ENCODE measurements at places on chromosomes 6 and 20.

DNA sequence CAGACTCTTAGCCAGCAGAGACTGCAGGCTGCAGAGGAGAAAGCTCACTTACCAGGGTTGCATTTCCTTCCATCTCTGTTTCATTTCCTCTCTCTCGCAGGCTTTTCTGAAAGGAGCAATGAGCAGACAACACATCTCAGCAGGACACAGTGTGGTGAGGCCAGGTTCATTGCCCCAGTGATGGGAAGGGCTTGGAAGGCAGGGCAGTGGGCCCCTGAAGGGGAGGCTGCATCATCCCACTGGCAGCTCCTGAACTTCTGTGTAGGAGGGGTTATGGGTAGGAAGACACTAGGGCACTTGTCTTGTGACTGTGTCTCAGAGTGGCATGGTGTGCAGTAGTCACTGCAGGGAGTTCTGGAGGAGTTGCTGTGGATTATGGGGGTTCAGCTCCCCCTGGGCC is 246.8 kb downstream of the QKI start:
- no peak for DNase-seq

GRCh38 chr20:21512634-21513180 is 1.2 kb downstream of the NKX2-2 start:
- no peak for DNase-seq

DNA sequence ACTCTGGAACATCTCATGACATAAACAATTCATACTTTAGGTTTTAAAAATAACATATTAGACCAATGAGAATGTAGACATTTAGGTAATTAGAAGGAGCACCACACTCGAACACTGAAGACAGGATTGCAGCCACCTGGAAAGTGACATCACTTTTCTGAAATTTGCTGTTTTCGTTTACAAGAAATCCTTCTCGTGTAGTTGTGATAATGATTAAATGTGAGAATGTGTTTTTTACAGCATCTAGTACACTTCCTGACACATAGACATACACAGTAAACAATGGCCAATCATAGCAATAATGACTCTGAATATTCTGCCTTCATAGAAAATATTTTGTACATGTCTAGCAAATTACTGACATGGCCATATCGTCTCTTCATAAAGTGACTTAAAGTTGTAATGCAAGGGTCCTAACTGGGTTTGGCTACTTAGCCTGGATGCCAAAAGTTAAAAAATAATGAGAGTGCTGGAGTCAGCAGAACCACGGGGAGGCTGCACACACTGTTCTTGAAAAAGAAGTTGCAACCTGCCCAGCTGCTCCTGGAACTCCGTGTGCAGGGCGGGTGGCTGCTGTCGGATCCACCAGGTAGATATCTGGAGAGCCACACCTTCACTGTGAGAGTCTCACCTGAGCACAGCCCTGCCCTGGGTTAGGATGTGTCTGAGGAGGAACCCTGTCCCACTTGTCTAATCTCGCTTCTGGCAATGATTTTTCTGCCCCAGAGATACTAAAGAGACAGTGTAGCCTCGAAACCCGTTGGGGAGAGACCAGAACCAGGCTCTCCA is 212.9 kb downstream of the QKI start:
- DNase-seq: no peak

GRCh38 chr6:95286874-95287273 is 290.5 kb upstream of the MANEA start:
- no peak for DNase-seq

- DNase-seq: no peak
Measured at GRCh38 chr6:21101694-21102093, 491.9 kb upstream of the SOX4 start.

- no peak for DNase-seq
Measured at GRCh38 chr6:7389162-7389450, 436 bp downstream of the CAGE1 start.

DNA sequence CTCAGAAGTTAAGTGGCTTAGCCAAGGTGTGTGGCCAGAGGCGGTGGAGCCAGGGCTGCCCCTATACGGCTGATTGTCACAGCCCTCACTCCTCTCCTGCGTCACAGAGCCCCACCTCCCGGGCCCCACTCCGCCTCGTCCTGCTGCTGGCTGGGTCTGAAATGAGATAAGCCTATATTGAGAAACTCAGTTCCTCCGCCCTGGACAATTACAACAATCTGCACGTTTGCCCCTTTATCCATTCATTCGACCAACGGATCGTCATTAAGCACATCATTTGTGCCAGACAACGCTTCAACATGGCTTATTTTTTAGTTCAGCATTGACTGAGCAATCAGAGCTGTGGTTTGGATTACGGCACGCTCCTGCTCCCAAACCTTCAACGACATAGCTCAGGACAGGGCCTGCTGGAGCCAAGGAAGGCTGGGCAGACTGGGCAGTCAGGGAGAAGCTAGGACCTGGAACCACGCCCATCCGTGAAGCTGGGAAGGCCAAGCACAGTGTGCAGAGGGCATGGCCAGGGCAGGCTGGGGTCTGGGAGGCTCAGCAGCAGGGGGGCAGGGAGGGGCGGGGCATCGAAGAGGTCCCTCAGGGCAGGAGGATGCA is 16.6 kb upstream of the EZR start:
- DNase-seq: no peak

GRCh38 chr6:89368107-89368506 is 15.6 kb upstream of the UBE2J1 start:
- DNase-seq: peak; percentile 75

DNA sequence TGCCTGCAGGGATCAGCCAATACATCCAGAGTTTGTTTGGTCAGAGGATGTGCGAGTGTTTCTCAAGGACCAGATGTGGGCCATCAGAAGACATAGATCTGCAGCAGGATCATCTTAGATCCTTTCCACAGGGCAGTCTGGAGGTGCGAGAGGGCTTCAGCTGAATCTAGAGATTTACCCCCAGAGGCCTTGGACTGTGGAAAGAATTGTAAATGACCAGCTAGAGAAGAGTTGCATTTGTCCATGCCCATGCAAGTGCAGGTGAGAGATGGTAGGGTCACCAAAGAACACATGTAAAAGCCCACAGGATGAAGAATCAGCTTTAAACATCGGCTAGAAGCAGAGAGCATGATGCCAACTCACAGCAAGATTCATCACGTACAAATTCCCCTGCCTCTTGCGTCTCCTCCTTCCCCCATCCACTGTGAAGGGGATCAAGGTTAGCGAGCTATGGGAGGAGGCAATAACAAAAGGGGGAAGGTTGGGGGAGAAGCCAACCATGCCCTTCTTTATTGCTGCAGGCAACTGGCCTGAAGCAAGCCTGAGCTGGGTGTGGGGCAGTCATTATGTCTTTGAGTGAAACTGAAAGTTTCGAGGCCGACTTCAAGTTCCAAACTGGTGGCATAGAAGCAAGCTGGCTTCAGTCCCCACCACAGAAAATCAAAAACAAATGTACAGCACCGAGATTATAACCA is 83.5 kb downstream of the SCML4 start:
- peak; percentile 38 for DNase-seq

GRCh38 chr20:39861381-39861780 is 827.7 kb downstream of the MAFB start:
- no peak for DNase-seq

GRCh38 chr6:158050955-158051354 is 69.3 kb downstream of the SYNJ2 start:
- no peak for DNase-seq

GRCh38 chr6:100761841-100762240 is 119.3 kb downstream of the ASCC3 start:
- no peak for DNase-seq

DNA sequence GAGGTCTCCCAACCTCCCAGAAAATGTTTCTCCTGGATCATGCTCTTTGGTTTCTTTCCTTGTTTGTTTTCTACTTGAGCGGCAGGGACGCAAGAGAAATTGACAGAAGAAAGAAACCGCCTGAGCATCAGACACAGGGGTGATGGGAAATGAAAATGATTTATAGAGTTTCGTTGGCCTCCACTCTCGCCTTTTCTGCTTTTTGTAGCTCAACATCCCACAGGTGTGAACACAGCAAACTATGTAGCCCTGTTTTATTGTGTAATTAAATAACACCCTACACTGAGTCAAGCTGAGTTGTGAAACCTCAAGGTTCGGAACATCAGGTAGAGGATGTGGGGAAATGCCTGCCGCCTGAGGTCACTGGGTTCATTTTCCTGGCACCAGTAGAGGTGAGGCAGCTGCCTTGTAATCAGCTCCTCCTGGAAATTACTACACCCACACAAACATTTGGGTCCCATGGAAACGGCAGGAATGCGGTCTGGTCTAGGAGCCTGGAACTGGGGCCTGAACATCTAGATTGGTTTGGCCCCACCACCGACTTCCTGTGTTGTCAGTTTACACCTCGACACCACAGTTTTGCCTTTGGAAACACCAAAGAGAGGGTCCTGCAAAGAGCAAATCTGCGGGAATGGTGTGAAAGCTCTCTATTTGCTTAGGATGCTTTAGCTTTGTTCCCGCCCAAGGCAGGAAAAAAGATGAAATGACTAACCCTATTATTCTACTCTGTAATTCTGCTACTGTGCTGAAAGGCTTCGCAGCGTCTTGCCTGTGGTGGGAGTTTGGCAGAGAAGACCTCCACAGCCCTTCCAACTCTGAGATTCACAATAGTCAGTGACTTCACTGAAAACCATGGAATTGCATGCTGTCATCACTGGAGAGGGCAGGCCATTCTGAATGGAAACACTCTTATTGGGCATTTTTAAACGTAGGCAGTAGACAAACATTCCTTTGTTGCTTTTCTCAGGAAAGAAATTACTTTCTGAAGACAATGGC is 53.0 kb downstream of the ADAT2 start:
- peak; percentile 3 for DNase-seq

DNA sequence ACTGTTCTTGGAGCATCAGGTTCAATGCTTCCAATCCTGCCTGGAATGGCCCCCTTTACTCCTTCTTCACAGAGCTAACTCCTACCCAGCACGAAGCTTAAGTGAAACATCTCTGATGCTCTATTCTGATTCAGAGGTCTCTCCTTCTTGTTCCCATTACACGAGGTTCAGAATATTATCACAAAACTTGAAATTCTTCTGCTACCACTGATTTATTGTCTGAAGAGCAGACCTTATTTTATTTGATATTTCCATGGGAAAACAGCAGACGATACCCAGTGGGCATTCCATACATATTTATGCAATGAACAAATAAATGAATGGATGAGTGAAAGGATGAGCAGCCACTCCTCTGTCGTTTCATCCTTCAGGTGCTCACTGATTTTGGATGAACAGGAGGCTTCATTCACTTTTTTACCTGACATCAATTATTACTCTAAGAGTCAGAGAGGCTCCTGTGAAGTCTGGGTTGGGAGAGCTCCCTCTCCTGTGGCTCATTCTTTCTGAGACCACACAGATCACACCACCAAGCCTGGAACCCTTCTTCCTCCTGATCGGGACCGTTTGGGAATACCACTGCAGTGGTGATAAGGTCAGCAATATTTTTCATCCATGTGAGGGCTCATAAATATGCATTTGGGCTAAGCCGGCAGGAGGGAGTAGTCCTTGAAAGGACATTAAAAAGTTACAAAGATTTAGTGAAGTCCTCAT is 25.8 kb downstream of the SMLR1 start:
- no peak for DNase-seq

GRCh38 chr6:128569732-128570679 is 49.6 kb upstream of the PTPRK start:
- no peak for DNase-seq

GRCh38 chr6:159654483-159655098 is 38.5 kb downstream of the SOD2 start:
- DNase-seq: no peak

GRCh38 chr6:52337633-52338290 is 24.2 kb upstream of the PAQR8 start:
- DNase-seq: no peak

DNA sequence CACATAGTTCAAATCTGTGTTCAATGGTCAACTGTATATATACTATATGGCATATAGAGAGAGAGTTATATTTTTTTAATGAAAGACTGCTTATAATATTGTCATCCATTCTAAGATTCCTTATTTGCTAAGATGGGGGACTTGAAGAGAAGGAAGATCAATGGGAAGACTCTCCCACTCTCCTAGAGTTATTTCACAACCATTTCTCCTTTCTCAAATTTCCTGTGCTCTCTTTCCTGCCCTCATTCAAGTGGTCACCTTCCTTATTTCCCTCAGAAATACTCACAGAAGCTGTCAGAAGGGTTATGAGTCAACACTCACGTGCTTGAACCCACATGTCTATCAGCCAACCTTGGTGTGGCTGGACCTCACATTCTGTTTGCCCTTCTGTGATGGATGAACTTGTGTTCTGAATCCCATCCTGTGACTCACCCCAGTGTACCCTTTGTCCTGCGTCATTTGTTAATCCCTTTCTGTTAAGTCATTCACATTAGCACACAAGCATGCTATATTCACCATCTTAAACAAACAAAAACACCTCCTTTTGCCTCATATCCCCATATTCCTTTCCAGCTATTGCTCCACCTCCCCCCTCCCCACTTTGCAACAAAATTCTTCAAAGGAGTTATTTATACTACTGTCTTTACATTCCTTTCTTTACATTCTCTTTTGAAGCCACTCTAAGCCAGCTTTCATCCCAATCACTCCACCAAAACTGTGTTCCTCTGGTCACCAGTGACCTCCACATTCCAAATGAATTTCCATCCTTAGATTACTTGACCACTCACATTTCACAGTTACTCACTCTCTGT is 279.3 kb upstream of the TCF21 start:
- DNase-seq: no peak

DNA sequence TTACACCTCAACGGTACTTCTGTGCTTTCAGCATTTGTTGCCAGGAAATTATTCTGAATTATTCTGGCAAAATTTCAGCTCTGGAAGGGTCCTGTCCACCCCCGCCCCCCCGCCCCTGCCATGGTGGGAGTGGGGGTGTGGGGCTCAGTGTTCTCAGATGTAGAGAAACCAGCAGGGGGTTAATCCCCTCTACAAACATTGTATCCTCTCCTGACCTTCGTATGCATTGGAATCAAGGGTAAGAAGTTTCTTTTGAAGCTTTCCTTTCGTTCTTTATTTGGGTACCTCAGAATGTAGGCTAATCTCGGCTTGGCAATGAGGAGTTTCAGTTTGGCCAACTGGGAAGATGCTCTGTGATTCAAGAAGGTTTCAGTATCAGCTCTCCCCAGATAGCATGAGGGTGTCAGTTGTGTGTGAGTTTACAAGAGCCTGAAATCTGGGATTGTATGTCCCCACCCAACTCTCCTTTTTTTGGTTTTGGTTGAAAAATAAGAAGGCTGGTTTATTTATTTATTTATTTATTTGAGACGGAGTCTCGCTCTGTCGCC is 25.5 kb upstream of the OLIG3 start:
- DNase-seq: no peak

- no peak for DNase-seq
Measured at GRCh38 chr6:26215585-26216358, 128.5 kb downstream of the HFE start.

GRCh38 chr6:108690326-108691049 is 129.8 kb downstream of the FOXO3 start:
- no peak for DNase-seq

GRCh38 chr6:139659711-139660110 is 285.3 kb upstream of the CITED2 start:
- no peak for DNase-seq
